Activated T-helper 1 cell treated with anti-CD3 and anti-CD28 coated beads, Interleukin-12 subunit alpha, Interleukin-12 subunit beta, Interleukin-2, Interleukin-4 antibody, amounts not matched to agents 30 ng/mL and 10 ng/mL and 1 ng/mL, durations not matched to agents 14 hours and 24 hours and 36 hours (primary cell): ENCODE measurements at places on chromosomes 16 and 17. TPM values are rescaled to one million over a fixed set of nuclear protein-coding genes. Genes with fewer than 3 reads are reported as not detected.

CYB561 gene
- total RNA-seq = 1.9 and 2.9 TPM in 2 replicates

LITAFD gene
- total RNA-seq = not detected in 2 replicates

ACD gene
- 56.7 and 59.1 TPM in 2 replicates for total RNA-seq

IGF2BP1 gene
- not detected in 2 replicates for total RNA-seq

SLC43A2 gene
- total RNA-seq = 1.7 and 2.5 TPM in 2 replicates

LGALS9B gene
- total RNA-seq = not detected in 2 replicates

DOC2A gene
- total RNA-seq = 2.0 and 2.3 TPM in 2 replicates

TNK1 gene
- 3.8 and 4.9 TPM in 2 replicates for total RNA-seq

ABCA8 gene
- not detected in 2 replicates for total RNA-seq

PPY gene
- total RNA-seq = not detected in 2 replicates

- no peak for DNase-seq
Measured at GRCh38 chr17:61411261-61412142, 11.9 kb downstream of the TBX2 start.

- no peak for DNase-seq
Measured at GRCh38 chr17:18110636-18111145, 2.1 kb downstream of the MYO15A start.

- DNase-seq = no peak
Measured at GRCh38 chr17:38533866-38534497, 71.8 kb downstream of the SRCIN1 start.

- no peak for DNase-seq
Measured at GRCh38 chr16:7548796-7549318, 216.2 kb downstream of the RBFOX1 start.

- DNase-seq = no peak
Measured at GRCh38 chr16:524274-525040, 3.1 kb upstream of the CAPN15 start.

DNA sequence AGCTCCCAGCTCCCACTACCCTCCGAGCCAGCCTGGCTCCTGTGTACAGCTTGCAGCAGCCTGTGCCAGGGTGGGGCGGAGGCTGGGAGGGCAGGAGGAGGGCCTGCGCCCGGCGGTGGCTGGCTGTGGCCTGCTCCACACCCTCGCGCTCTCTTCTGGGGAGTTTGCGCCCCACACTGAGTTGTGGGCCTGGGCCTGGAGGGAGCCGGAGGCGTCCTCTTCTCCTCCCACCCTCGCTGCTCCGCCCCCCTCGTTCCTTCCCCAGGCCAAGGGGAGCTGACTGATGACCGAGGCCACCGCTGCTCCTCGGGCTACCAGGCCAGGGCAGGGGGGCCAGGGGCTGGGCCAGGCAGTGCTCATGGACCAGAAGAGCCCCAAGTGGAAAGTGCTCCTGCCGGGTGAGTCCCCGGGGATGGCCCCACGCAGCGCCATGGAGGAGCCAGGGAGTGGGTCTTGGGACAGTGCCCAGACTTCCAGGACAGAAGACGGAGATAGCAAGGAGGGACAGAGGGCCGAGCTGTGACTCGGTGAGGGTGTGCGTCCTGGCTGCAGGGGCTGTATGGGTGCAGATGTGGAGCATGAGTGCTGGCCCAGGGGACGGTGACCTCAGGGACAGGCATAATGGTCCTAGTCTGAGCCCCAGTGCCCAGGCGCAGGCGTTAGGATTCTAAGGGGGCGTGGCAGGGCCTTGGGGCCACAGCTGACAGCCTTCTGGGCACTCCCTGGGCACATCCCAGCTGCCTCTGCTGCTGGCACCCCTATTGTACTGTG, 242.1 kb upstream of the GSE1 start:
- no peak for DNase-seq

- no peak for DNase-seq
Measured at GRCh38 chr17:50135316-50136095, 5.5 kb upstream of the SAMD14 start.

- no peak for DNase-seq
Measured at GRCh38 chr16:84751241-84751640, 51.4 kb downstream of the USP10 start.

DNA sequence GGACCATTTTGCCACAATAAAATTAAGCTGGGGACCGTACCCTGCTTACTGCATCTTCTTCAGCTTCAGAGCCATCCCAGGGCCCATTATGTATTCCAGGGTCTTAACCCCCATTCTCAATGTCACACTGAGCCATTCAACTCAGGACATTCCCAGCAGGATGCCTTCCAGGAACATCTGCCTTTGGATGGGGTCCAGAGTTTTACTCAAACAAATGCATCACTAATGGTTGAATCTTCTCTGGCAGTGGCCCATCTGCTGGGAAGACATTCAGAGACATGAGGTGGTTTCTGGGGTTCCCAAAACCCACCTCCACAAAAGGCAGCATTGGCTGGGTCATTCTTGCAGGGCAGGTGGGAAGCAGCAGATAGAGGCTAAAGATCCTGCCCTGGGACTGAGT, 3.4 kb upstream of the SEC14L5 start:
- no peak for DNase-seq

- no peak for DNase-seq
Measured at GRCh38 chr17:63311416-63311937, 134.6 kb downstream of the CYB561 start.

DNA sequence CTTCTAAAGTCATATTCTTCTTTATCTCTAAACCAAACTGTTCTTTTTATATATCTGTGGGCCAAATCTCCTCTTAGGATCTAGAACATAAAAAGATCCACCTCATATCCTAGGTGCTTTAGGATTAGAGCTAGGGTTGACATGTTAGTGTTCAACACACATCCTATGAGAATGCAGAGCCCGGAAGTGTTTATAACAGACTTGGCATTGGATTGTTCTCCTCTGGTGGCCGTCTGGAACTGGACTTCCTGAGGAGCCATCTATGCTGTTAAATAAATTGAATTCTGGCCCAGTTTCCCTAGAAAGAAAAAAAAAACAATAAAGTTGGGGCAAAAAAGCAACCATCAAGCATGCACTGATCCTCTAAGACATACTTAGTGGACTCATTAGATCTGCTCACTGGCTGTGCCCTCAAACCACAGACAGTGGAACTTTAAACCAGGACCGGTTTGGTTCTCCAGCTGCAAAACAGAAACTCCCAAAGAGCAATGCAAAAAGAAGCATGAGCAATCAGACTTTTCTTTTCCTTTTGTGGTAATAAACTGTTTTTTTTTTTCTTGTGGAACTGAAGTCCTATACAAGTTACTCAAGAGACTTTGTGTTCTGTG, 182.5 kb downstream of the ZNF18 start:
- DNase-seq = no peak

GRCh38 chr17:34204402-34204801, 50.7 kb upstream of the CCL2 start:
- no peak for DNase-seq
